Activated CD4-positive, alpha-beta memory T cell treated with anti-CD3 and anti-CD28 coated beads for 36 hours (primary cell): ENCODE measurements at places on chromosomes 6 and 20.

DNA sequence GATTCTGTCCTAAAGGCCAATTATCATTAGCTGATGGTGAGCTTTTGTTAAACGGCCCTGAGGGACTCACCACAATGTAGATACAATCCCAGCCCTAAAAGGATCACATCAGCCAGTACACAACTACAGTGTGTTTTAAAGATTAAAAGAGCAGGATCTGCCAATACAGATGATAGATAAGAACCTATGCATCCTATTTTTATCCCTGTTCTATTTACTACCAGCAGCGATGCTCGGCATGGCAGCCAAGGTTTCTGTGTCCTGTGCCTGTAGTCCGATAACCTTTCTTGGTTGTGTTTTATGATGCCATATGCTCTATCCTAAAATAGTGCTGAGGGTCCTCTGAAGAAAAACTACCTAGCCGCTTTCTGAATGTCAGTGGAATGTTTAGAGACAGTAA lies 289.4 kb downstream of the PHACTR1 start:
- no peak overlapping the region for H3K27ac ChIP-seq
- H3K36me3 ChIP-seq, result no peaks in the 10 kb centered on the region
- no peaks in the 10 kb centered on the region for H3K4me1 ChIP-seq
- H3K4me3 ChIP-seq, result no peak overlapping the region
- H3K27me3 ChIP-seq, result peaks cover 19% of the 10 kb centered on the region

- H3K4me1 ChIP-seq, result no peaks in the 10 kb centered on the region
- peaks cover 6% of the 10 kb centered on the region for H3K27me3 ChIP-seq
- no peak overlapping the region for H3K27ac ChIP-seq
- DNase-seq, result no peak
Observed at GRCh38 chr6:138211048-138211581, 7.2 kb downstream of the PBOV1 start.

DNA sequence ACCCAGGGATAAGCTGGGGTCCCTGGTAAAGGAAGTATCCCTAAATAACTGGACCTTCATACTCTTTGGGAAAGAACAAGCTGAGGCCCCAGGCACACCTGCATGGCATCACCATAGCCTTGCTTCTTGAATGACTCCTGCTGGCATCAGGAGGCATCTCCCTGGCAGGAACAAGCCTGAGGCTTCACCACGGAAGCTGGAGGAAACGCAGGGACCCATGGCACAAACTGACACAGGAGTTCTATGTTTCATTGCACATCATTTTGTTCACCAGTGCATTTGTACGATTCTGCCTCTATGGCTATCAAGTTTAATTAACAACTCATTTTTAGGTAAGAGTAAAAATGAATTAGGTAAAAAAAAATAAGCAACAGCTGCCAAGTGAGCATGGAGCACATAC lies 619 bp upstream of the PDE7B start:
- H3K27me3 ChIP-seq, result peaks cover 1% of the 10 kb centered on the region
- H3K4me1 ChIP-seq, result peaks cover 17% of the 10 kb centered on the region
- no peaks in the 10 kb centered on the region for H3K36me3 ChIP-seq
- no peak overlapping the region for H3K4me3 ChIP-seq
- no peak overlapping the region for H3K27ac ChIP-seq
- DNase-seq, result no peak

- H3K4me3 ChIP-seq, result no peak overlapping the region
- H3K27me3 ChIP-seq, result peaks cover 5% of the 10 kb centered on the region
- H3K36me3 ChIP-seq, result no peaks in the 10 kb centered on the region
- H3K27ac ChIP-seq, result no peak overlapping the region
- H3K4me1 ChIP-seq, result peaks cover 21% of the 10 kb centered on the region
Observed at GRCh38 chr6:38755207-38755606, 40.1 kb downstream of the DNAH8 start.

DNA sequence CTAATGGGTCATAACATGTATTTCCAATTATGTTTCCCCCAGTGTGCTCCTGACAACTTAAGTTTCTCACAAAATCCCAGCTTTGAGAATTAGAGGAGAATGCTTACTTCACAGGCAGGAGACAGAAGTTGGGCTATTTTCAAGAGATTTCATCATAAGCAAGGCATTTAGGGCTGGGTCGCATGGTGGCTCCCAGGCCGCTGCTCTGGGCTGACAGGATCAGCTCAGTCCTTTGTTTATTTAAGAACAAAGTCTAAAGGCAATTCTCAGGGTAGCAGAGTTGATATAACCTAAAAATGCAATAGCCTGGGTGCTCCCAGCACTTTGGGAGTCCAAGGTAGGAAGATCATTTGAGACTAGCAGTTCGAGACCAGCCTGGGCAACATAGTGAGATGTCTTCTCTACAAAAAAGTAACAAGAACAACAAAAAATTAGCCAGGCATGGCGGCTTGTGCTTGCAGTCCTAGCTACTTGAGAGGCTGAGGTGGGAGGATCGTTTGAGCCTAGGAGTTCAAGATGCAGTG lies 10.9 kb downstream of the FOXQ1 start:
- peaks cover 29% of the 10 kb centered on the region for H3K27me3 ChIP-seq
- H3K4me1 ChIP-seq, result peaks cover 3% of the 10 kb centered on the region
- no peak for DNase-seq
- no peak overlapping the region for H3K27ac ChIP-seq
- no peaks in the 10 kb centered on the region for H3K36me3 ChIP-seq
- no peak overlapping the region for H3K4me3 ChIP-seq

- H3K27ac ChIP-seq, result no peak overlapping the region
- no peaks in the 10 kb centered on the region for H3K36me3 ChIP-seq
- no peaks in the 10 kb centered on the region for H3K27me3 ChIP-seq
- H3K4me1 ChIP-seq, result peaks cover 7% of the 10 kb centered on the region
- no peak for DNase-seq
Observed at GRCh38 chr6:37531437-37532036, 31.8 kb upstream of the CCDC167 start.

- H3K4me1 ChIP-seq, result no peaks in the 10 kb centered on the region
- H3K4me3 ChIP-seq, result no peak overlapping the region
- no peak overlapping the region for H3K27ac ChIP-seq
Observed at GRCh38 chr20:57876163-57876562, 166.3 kb upstream of the PMEPA1 start.

- H3K27me3 ChIP-seq, result peaks cover 4% of the 10 kb centered on the region
- no peak overlapping the region for H3K27ac ChIP-seq
- no peak overlapping the region for H3K4me3 ChIP-seq
- DNase-seq, result no peak
- H3K4me1 ChIP-seq, result no peaks in the 10 kb centered on the region
Observed at GRCh38 chr6:152380993-152381898, 255.9 kb downstream of the SYNE1 start.

DNA sequence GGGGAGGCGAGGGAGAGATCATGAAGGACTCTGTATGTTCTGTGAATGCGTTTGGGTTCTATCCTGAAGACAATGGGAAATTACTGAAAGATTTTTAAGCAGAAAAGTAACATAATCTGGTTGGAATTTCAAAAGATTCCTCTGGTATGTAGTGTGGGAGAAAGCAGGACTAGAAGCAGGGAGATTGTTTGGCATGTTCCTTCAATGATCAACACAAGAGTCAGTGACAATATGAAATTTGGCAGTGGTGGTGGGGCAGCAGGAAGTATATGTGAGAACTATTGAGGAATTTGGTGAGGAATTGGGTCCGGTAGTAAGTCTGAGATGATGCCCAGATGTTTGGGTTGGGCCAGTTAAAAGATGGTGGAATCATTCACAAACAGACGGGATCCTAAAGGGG lies 348.7 kb downstream of the CD83 start:
- DNase-seq, result no peak
- H3K27ac ChIP-seq, result no peak overlapping the region
- H3K4me3 ChIP-seq, result no peak overlapping the region
- H3K4me1 ChIP-seq, result no peaks in the 10 kb centered on the region
- no peaks in the 10 kb centered on the region for H3K27me3 ChIP-seq

- peaks cover 91% of the 10 kb centered on the region for H3K4me1 ChIP-seq
- peak overlapping the region; percentile 46 for H3K27ac ChIP-seq
- H3K36me3 ChIP-seq, result peaks cover 7% of the 10 kb centered on the region
- H3K4me3 ChIP-seq, result no peak overlapping the region
- no peak for DNase-seq
Observed at GRCh38 chr6:143543435-143543834, 31.9 kb upstream of the FUCA2 start.

DNA sequence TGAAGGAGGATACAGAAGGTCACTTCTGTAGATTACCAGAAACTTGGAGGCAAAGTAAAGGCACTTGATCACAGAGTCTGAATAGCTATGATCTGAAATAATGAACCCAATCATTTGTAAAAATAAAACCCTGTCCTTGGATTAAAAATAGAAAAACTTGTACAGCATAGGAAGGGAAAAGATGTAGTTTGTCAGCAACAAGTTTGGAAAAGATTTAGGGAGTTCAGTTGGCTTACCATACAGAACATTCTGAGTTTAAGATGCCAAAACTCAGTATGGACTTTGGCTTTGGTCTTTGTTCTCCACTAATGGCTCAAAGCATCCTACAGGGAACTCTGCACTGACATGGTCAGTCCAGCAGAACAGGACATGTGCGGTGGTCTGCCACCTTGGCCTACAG lies 240.6 kb downstream of the BCKDHB start:
- no peak overlapping the region for H3K27ac ChIP-seq
- H3K36me3 ChIP-seq, result no peaks in the 10 kb centered on the region
- H3K4me3 ChIP-seq, result no peak overlapping the region
- H3K27me3 ChIP-seq, result no peaks in the 10 kb centered on the region

GRCh38 chr20:43241057-43241702 lies 51.5 kb upstream of the PTPRT start:
- H3K4me3 ChIP-seq, result no peak overlapping the region
- no peaks in the 10 kb centered on the region for H3K27me3 ChIP-seq
- no peak for DNase-seq
- no peak overlapping the region for H3K27ac ChIP-seq

DNA sequence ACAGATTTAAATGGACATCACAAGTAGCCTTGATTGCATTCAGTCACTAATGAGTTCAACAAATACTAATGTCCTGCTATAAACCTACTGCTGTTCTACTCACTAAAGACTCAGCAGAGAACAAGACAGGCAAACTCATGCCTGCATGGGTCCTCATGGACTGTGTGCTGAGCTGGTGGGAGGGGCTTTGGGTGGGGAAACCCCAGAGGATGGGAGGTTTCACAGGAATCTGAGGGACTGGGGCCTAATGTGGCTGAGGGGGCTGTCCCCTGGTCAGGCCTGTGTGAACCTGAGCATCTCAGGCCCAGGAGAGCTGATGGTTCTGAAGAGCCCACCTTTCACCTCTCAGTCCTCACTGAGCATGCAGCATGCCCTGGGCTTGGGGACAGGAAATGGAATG lies 1.4 kb downstream of the CST8 start:
- H3K4me3 ChIP-seq, result no peak overlapping the region
- no peaks in the 10 kb centered on the region for H3K36me3 ChIP-seq
- H3K27me3 ChIP-seq, result no peaks in the 10 kb centered on the region

DNA sequence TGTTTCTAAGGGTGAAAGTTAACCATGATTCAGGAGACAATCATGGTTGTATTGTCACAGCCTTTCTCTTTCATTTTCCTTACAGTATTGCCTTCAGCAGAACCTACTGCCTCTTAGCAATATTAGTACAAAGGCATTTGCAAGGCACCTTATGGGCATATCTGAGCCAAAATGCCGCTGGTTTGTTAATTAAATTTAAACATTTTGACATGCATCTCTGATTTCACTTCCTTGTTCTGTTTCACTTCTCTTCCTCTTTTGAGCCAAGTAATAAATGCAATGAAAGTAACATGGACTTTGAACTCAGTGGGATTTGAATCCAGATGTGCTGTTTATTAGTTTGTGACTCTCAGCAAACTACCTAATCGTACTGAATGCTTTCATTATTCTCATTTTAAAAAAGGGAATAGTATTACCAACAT lies 467.4 kb upstream of the CITED2 start:
- H3K36me3 ChIP-seq, result no peaks in the 10 kb centered on the region
- DNase-seq, result no peak
- H3K4me1 ChIP-seq, result peaks cover 3% of the 10 kb centered on the region
- H3K27me3 ChIP-seq, result no peaks in the 10 kb centered on the region
- H3K27ac ChIP-seq, result no peak overlapping the region

DNA sequence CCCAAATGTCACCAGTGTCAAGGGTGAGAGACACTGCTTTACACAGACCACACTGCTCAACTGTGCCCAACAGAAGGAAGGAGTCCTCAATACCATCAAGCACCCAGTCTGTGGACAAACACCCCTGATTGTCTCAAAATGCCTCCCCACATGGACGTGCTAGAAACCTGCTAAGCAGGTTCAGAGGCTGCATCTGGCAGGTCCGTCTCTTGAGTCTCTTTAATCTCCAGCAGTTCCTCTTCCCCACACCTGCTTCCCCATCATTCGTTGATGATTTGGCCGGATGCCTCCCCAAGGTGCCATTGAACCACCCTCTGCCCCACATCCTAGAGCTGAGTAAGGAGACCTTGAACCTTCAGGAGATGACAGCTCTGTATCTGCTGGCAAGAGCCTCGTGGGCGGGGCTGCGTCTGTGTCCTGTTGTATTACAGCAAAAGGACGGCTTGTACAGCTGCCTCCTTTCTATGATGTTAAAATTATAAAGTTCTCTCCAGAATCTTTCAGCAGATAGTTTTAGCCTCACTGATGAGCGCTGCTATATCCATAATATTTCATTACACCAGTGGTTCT lies 179.2 kb downstream of the PREX1 start:
- H3K27me3 ChIP-seq, result no peaks in the 10 kb centered on the region
- no peak for DNase-seq
- H3K4me3 ChIP-seq, result no peak overlapping the region

DNA sequence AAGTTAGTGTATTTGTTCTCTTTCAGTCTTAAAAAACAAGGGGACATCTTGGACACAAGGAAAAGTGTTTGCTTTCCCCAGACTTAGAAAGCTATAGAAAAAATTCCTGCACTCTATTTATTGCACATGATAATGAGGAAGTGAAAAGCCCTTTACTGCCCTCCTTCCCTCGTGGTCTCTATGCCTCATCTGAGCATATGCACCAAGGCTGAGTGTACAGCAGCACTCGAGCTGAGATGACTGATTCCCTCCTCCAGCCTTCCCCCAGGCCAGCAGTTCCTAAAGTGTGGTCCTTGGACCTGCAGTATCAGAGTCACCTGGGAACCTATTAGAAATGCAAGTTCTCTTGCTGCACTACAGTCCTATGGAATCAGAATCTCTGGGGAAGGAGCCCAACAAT lies 14.3 kb upstream of the LAMP5 start:
- no peak overlapping the region for H3K27ac ChIP-seq
- H3K36me3 ChIP-seq, result no peaks in the 10 kb centered on the region
- no peak overlapping the region for H3K4me3 ChIP-seq
- H3K27me3 ChIP-seq, result no peaks in the 10 kb centered on the region
- DNase-seq, result no peak
- H3K4me1 ChIP-seq, result no peaks in the 10 kb centered on the region
